Fibroblast of lung (primary cell): ENCODE measurements at places on chromosomes 11 and 22.

DNA sequence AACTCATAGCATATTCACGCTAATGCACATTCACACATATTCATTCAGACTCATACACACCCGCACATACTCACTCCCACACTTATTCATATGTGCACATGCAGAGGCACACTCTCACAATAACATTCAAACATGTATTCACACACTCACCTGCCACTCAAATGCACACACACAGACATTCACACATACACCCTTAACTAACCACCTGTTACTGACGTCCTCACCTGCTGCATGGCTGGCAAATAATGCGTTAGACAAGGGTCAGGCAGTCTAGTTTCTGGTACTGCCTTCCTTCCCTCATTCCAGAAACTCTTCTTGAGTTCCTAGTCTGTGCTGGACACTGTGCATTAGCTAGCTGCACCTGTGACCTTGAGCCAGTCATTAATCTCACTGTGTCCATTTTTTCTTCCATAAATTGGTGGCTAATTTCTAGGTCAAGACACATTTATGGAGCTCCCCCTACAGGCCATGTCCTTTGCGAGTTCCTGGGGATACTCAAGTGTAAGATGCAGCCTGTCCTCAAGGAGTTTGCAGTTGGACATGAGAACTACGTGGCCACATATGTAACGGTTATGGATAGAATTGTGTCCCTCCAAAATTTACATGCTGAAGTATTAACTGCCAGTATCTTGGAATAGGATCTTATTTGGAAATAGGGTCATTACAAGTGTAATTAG is 34.5 kb upstream of the SEZ6L start:
- DNase-seq, result no peak

DNA sequence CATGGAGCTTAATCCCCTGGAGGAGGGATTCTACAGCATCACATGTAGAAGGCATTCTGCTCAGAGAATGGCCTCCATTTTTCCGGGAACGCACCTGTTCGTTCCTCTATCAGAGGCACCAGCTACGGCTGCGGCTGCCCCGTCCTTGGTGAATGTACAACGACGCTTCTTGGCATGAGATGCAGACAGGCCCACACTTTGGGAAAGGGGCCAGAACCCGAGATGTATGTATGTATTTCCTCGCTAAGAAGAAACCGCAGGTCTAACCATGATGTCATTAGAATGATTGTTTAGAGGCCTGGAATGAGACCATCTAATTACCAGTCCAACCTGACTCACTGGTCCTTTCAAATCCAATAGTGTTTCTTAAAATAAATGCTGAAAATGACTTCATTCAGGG is 1293.4 kb downstream of the TBC1D22A start:
- DNase-seq, result peak; percentile 5

DNA sequence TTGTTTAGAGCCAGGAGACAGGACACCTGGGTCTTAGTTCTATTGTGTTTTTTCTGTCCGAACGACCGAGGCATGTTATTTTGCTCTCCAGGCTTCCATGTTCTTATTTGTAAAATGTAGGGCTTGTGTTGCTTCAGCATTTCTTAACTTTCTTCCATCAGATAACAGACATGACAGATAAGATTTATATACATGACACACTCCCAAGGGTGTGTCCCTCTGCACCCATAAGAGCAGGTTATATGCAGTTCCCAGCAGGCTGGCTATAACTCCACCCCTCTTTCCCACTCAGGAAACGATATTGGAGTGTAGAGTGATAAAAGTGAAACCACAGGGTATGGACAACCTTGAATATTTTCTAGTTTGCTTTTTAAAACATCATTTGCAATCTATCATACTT is 65.8 kb downstream of the APIP start:
- DNase-seq, result no peak

- no peak for DNase-seq
These were observed 56.1 kb downstream of the APIP start for GRCh38 chr11:34860034-34860433.

DNA sequence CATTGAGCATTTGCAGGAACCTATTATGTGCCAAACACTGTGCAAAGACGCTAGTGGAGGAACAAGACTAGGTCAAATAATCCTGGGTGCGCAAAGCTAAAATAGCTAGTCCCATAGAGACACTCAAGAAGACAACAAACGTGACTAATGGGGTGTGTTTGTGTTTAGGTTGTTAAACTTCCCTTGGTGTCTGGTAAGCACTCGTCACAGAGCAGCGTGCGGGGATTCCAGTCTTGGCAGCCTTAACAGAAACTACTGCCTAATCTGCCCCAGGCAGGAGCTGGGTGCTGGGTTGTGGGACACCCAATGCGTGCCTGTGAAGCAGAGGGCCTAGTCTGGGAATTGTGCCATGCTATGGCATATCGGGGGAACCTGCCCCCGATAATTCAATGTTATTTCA is 10.8 kb upstream of the CALCB start:
- no peak for DNase-seq

- no peak for DNase-seq
These were observed 362.6 kb upstream of the C11orf87 start for GRCh38 chr11:109059402-109059801.

- peak; percentile 37 for DNase-seq
These were observed 7.1 kb upstream of the PDGFB start for GRCh38 chr22:39251762-39252460.

GRCh38 chr11:129722529-129722928 is 93.1 kb upstream of the TMEM45B start:
- no peak for DNase-seq

GRCh38 chr11:120528749-120529148 is 17.2 kb downstream of the GRIK4 start:
- DNase-seq, result no peak

GRCh38 chr11:69671734-69672465 is 3.3 kb downstream of the LTO1 start:
- DNase-seq, result no peak

GRCh38 chr11:60948250-60948649 is 3.7 kb downstream of the SLC15A3 start:
- DNase-seq, result no peak

DNA sequence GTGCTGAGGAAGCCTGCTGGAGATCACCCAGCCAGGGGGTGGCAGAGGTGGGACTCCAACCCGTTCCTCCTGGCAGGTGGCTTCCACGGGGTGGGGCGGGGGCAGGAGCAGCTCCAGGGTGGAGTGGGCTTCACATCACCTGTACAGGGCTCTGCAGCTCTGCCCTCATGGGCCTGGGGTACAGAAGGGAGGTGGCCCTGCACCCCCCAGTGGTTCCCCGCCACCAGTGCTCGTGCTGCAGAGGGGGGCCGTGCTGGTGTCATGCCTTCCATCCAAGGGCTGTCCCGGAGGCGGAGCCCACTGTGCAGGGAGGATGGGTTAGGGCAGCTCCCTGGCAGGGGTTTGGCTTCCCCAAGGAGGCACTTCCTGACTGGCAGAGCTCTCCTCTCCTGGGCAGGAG is 76.4 kb upstream of the SHISAL1 start:
- no peak for DNase-seq

DNA sequence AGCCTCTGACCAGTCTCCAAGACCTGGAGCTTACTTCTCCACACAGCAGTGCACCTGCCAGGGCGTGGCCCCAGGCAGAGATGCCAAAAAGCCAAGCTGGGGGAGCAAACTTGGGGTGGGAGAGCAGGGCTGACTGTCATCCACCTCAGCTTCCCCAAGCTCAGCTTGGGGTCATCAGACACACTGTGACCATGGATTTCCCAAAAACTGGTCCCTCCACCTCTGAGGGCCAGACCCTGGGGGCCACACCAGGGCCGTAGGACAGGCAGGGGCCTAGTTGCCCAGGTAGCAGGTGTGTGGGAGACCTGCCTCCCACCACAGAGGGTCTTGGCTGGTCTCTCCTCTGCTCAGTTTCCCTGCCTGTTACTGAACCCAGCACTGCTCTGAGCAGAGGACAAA is 30.6 kb downstream of the ARVCF start:
- no peak for DNase-seq

GRCh38 chr22:26756675-26757293 is 99.4 kb downstream of the MIAT start:
- DNase-seq, result peak; percentile 16

DNA sequence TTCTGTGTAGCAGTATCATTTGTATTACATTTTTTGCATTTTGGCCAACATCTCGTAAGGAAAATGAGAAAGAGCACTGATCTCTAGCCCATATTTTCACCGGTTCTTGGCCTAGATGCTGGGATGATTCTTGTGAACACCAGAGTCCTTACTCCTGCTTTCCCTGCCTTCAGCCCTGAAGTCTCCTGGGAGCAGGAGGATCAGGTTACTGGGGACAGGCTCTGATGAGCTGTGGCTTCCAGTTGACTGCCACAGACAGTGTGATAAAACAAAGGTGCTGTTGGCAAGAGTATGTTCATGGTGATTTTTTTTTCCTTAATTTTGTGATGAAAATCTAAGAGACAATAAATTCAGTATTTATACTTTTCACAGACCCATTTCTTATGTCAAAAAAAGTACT is 34.2 kb upstream of the ADSL start:
- no peak for DNase-seq

GRCh38 chr11:63915961-63916836 is 765 bp downstream of the RCOR2 start:
- no peak for DNase-seq

GRCh38 chr11:69210310-69211035 is 54.7 kb downstream of the SMIM38 start:
- no peak for DNase-seq

DNA sequence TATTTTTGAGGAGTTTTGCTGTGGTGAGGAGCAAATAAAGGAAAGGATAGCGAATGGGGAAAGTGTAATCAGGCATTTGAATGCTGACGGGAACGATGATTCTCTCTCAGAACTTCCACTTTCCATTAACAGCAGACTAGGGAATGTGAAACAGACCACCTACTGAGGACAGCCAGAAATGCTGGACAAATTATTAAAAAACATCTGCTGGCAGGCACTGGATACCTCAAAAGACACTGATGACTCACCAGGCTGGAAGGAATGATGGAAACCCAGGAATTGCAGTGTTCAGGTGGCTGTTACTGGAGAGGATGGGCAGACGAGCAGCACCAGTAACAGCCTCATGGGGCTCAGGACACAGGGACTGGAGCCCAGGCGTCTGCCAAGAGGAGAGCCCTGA is 33.4 kb downstream of the PLA2G6 start:
- peak; percentile 85 for DNase-seq

- no peak for DNase-seq
These were observed 63.9 kb downstream of the ARFGAP3 start for GRCh38 chr22:42792909-42793847.

DNA sequence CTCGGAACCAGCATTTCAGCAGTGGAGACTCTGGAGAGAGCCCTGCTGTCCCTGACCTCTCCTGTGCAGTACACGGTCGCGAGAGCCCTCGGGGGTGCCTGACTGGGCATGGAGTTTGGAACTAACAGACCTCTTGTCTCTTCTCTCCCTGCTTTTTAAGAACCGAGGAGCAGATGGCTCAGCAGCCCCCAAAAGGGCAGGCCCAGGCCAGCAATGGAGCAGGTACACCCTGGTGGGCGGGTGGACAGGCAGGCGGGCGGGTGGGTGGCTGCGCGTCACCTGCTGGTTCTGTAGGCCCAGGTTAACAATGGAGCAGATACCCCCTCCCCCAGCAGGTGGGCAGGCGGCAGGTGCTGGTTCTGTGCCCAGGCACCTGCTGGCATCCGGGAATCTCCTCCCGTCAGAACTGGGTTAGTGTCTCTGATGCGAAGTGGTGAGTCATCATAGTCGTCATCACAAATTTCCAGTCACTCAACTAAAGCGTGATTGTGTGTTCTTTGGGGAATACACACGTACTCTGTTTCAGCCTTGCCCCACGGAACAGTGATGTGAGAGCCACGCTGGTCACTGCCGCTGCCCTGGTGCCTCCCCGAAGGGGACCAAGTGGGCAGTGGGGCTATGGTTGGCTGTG is 41.1 kb downstream of the GRAMD4 start:
- DNase-seq, result peak; percentile 62

GRCh38 chr11:112113539-112114457 is 27.1 kb downstream of the SDHD start:
- DNase-seq, result peak; percentile 66

DNA sequence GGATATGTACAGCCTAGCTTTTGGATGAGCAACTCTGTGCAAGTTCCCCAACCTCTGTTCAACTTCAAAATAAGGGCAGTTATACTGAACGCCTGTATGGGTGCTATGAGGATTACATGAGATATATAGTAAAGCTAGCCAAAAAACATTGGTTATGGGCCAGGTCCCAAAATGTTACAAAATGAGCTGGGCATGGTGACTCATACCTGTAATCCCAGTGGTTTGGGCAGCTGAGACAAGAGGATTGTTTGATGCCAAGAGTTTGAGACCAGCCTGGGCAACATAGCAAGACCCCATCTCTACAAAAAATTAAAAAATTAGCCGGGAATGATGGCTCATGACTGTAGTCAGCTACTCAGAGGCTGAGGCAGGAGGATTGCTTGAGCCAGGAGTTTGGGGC is 118.4 kb downstream of the TEAD1 start:
- peak; percentile 73 for DNase-seq

- DNase-seq, result no peak
These were observed 5.4 kb downstream of the GNG3 start for GRCh38 chr11:62712861-62713260.

DNA sequence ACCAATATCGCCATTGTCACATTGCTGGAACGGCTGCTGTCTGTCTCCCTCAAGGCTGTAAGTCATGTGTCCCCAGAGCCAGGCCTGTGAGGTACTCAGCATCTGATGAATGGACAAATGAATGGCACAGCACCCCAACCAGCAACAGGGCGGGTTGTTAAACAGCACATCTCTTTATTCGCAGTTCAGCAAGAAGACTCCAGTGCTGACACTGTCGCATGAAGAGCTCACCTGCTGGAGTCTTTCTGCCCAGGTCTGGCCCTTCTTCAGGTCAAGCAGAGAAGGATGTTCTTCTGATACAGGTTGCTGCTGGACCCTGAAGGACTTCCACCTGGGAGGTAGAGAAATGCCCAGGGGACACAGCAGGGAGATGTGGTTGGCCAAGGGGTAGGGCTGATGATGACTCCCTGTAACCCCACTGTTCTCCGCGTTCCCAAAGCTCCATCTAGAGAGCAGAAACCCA is 4.8 kb downstream of the SPATA19 start:
- DNase-seq, result no peak

- no peak for DNase-seq
These were observed 227.1 kb downstream of the CEP164 start for GRCh38 chr11:117554601-117555333.

GRCh38 chr11:21933095-21933494 is 259.8 kb upstream of the ANO5 start:
- DNase-seq, result no peak

DNA sequence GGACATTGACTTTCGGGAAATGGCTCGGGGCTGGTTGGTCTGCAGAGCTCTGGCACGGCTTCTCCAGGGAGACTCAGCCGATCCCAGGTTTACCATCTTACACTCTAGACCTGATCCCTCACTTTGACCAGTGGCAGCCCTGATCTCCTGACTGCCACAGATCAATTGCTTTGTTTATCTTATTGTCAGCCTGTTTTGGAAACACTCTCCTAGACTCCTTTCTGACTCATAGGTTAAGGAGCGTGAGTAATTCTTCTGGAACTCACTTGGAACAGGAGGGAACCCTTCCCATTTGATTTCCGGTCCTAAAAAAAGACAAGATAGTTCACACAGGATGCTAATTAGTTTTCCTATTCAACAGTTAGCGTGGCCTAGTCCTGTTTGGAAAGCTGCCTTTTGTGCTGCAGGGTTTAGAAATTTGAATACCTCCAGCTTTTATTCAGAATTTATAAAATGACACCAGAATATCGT is 16.0 kb upstream of the BMAL1 start:
- peak; percentile 87 for DNase-seq

- peak; percentile 17 for DNase-seq
These were observed 13.7 kb downstream of the NFRKB start for GRCh38 chr11:129881570-129882170.
